ENCODE measurements at places on chromosomes 1 and 21. TPM values are rescaled to one million over a fixed set of nuclear protein-coding genes. Genes with fewer than 3 reads are reported as not detected.
A peak's percentile ranks its signal among the peaks of the same experiment; 100 is the strongest.

DNA sequence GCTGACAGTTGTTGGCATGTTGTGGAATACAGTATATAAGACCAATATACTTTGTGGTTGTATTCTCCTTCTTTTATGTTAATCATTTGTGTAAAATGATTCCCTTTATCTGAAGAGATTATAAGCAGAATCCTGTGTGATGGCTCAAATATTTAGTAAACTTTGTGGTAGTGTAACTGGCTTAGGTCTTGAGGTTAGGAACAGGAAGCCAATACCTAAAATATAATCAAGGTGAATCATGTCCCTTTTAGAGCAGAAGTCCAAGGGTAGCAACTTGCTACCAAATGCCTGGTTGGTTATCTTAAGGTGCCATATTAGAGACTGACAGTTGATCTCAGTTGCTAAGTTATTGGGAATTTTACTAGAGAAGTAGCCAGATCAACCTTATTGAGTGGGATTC lies 398.5 kb upstream of the ADAMTS5 start:
- no peaks in the 10 kb centered on the region for H3K36me3 ChIP-seq
- no peak overlapping the region for H3K4me3 ChIP-seq
- H3K4me1 ChIP-seq, result no peaks in the 10 kb centered on the region
- DNase-seq, result no peak
- no peaks in the 10 kb centered on the region for H3K27me3 ChIP-seq
- H3K27ac ChIP-seq, result no peak overlapping the region

DNA sequence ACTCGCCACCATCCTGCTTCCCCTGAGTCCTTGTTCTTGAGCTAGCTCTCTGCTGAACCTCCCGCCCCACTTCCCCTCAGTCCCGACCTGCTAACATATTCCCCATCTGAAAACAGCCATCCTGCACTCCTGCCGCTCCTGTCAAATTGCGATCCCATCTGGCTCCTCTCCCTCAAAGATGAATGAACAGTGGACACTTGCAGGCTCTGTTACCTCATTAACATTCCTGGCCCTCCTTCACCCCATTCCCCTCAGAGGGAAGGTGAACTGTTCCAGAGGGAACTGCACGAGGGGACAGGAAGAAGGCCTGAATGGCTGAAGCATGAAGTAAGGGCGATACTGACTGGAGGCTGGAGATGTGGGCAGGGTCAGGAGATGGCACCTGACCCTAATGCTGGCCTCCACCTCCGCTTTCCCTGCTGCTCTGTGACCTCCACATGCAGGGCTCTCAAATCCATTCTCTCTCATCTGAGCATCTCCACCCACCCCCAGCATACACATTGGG lies 7.4 kb upstream of the CELSR2 start:
- H3K4me1 ChIP-seq, result no peaks in the 10 kb centered on the region
- no peak overlapping the region for H3K4me3 ChIP-seq
- H3K27ac ChIP-seq, result peak overlapping the region; percentile 46
- no peak for DNase-seq
- H3K27me3 ChIP-seq, result no peaks in the 10 kb centered on the region

DNA sequence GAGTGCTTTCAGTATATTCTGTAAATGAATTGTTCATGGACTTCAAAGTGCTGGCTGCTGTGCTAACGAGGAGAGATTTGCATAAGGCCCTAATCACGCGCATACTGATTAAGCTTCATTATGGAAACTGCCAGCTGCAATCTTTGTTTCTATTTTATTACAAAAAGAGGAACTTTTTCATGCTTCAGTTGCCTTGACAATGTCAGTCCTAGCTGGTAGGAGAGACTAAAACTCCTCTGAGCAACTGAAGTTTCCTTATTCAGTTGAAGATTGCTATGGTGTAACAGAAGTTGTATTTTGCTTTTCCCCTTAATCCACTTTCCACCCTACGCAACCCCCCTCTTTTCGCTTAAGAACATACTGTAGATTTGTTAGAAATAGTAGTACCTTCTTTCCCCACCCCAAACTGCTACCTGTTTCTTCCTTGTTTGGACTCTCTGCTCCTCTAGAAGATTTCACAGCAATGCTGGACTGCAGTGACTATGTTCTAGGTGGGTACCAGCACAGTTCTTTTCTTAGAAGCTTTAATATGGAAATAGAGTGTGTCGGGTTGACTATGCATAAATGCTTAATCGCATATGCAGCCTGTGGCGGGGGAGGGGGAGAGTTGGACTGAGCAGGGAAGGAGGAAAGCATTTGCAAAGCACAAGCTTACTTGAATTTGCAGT lies 108.3 kb downstream of the POU2F1 start:
- no peak overlapping the region for H3K4me3 ChIP-seq
- H3K4me1 ChIP-seq, result no peaks in the 10 kb centered on the region
- no peak for DNase-seq
- no peaks in the 10 kb centered on the region for H3K36me3 ChIP-seq
- no peaks in the 10 kb centered on the region for H3K27me3 ChIP-seq

DNA sequence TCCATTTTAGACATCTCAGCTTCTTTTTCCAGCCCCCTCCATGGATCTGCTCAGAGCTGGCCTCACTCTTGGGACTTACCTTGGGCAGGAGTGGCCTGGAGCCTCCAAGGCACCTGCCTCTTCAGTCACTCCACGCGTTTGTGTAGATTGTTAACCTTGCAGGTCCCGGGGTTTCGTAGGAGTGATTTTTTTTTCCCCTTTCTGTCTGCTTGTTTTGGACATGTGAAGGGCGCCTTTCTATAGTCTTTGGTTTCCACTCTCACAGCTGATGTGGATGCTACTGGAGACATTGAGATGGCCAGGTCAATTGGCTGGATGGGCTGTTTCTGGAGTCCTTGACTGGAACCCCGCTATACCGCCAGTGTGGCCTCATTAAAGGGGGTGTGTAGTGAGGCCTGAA lies 2.0 kb upstream of the SDHB start:
- H3K27me3 ChIP-seq, result no peaks in the 10 kb centered on the region
- H3K4me3 ChIP-seq, result no peak overlapping the region
- peaks cover 7% of the 10 kb centered on the region for H3K4me1 ChIP-seq
- DNase-seq, result no peak
- no peak overlapping the region for H3K27ac ChIP-seq
- H3K36me3 ChIP-seq, result no peaks in the 10 kb centered on the region

The GPR3 gene
- total RNA-seq, result not detected

The HSPB7 gene
- total RNA-seq, result 22.4 TPM

Measured in uterus (tissue), 4 donors.